ENCODE measurements at places on chromosomes 12 and 14.

DNA sequence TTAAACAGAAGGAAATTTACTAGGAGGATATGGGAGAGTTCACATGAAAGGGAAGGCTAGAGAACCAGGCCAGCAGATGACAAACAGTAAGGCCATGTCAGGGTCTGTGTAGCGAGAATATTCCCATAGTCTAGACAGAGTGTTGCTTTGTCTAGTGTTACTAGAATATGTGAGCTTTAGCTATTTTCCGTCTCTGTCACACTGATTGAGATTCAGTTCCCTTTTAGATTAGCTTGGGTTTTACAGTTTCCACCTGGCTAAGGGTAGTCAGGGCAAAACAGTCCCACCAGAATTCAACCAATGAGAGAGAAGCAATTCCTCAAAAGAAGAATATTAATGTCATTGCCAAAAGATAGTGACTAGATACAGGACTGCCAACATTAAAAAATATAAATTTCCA, 82.8 kb upstream of the MDM1 start:
- DNase-seq: no peak

DNA sequence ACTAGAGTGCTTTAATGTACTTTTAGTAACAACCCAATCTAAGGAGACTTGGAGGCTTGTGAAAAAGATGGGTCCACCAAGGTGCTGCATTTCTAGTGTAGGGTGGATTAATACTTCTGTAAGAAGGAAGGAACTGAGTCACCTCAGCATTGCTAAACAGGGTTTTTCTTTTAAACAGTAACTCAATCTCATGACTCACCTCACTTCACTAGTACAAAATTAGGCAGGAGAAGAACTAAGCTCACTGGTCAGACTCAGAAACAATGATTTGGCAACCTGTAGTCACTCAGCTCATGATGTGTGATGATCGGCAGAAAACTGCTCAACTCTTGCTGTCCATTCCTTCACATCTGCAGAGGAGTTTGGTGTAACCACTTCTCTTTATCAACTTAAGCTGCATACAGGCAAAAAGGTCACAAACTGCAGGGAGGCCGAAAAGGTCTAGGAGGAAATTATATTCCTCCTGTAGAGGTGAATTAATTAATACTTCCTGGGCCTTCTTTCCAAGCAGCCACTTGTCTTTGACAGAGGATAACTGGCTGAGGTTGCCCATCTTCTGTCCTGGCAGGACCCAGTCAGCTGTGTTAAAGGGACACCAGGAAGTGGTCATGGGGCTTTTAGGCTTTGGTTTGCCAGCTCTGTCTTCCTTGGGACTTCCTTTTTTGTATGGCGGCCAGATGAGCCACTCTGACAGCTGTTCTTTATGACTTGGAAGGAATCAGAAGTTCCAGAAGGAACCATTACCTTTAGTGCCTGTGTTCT, 466.9 kb downstream of the FUT8 start:
- DNase-seq: peak; percentile 59

DNA sequence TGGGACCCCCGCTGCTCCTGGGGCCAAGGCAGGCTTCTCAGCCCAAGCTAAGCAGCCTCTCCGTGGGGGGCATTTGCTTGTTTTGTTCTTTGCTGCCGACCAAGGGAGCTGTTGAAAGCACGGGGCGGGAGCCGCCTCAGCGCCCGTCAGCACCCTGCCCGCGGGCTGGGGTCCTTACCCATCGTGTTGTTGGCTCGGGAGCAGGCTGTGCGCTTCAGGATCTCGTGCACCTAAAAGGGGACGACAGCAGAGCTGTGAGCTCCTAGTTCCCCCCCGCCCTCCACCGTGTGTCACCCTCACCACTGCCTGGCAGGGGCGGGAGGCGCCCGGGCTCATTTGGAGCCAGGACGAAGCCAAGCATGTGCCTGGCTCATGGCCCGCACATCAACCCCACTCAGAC, 117.5 kb downstream of the ANO2 start:
- DNase-seq: no peak

DNA sequence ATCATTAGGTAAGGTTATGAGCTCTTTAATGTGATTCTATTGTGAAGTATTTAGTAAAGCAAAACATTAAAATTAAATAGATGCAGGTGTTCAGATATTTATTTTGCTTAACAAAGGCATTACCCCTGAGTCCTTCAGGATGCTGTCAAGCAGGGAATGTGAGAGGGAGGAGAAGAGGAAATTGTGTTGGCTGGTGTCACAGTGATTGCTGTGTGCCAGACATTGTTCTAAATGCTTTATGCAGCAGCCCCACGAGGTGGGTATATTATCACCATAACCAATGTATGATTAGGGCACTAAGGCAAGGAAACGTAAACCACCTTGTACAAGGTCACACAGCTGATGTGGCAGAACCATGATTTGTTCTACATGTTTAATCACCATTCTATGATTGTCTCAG, 80.1 kb downstream of the STAB2 start:
- DNase-seq: no peak

DNA sequence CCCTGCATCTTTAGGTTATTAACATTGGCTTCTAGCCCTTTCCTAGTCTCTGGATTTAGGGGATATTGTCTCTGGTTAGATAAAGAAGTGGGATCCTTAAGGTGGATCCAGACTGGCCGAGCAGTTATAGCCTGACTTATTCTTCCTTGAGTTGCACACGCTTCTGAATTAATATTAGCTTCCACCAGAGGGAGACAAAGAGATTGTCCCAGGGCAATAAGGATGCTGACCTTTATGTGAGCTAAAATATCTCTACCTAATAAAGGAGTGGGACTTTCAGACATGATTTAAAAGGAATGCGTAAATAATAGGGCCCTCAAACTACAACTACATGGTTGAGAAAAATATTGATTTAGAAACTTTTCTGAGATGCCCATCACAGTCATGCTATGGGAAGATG, 139.7 kb downstream of the SLCO1B3 start:
- DNase-seq: peak; percentile 0

DNA sequence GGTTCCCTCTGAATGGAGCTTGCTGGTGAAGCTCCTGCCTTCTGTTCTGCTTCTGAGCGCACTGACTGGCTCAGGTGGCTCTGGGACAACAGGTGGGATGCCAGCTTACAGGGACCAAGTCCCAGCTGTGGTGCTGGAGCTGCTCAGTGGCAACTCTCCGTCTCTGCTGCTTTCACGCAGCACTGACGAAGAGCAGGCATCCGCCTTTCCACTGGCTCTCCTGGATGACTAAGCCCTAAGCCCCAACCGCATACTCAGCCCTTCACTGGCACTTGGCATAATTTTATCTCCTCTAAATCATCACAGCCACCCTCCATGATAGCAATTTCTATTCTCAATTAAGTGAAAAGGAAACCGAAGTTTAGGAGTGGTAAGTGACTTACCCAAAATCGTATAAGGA, 3.7 kb upstream of the RTL1 start:
- no peak for DNase-seq

DNA sequence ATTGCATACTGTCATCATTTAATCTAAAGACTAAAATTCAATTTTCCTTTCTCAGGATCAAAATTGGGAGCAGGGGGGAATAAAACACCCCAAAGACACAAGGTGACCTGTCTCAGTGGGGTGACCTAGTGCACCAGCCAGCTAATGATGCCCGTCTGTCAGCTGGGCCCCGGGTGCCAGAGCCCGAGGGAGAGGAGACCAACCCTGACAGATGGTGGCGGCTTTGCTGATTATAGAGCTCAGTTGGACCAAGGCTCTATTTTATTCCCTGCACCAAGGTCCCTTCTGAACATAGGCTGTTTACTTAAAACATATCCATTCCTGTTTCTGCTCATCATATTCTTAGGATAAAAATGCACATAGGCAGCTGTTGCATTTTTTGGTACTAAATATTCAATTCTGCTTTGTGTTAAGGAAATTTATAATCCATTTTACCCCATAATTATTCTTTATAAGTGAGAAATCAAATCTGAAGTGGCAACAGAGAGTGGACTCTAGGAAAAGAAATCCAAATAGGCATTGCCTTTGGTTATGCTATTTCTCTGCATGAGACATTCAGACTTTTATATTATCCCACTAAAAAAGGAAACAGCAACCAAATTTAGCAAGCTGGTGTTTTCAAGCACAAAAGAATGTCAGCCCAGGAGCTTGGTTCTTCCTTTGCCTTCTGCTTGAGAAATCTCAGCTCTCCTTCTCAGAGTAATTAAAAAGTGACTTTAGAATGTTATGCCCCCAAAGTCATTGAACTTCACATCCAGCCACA, 96.8 kb upstream of the IFNG-AS1 start:
- DNase-seq: no peak

- no peak for DNase-seq
Measured at GRCh38 chr12:19150273-19150900, 20.9 kb downstream of the PLEKHA5 start.

Measured in RWPE1 (cell line).